Thymus (tissue), 14 donors: ENCODE measurements at places on chromosomes 6 and 20.

GRCh38 chr20:37296371-37296770, 6.9 kb downstream of the MANBAL start:
- no peak for DNase-seq

DNA sequence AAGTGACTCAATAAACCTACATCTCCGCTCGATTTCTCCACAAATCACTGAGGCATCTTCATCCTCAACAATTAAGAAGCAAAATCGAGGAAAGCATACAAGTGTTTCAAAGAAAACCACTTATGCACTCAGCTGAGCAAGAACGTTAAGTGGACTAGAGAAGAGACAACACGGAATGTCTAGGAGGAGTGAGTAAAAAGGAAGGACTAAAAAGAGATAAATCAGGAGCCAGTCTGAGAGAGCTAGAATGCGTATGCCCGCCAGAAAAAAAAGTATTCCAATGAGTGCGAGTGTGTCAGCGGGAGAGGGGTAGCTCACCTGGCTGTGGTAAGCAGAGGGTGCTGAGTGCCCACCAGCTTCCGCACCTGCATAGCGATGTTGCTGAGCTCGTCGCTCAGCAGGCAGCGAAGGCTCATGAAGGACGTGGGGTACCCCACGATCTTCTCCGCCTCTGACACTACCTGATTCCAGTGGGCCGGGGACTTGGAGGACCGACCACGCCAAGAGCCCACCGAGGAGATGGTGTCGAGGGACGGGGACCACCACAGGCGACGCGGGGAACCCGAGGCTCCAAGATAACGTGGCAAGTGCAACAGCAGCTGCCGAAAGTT, 587 bp downstream of the PDSS2 start:
- peak; percentile 80 for DNase-seq

- no peak for DNase-seq
These were observed 78.9 kb downstream of the CD40 start for GRCh38 chr20:46196990-46197389.

DNA sequence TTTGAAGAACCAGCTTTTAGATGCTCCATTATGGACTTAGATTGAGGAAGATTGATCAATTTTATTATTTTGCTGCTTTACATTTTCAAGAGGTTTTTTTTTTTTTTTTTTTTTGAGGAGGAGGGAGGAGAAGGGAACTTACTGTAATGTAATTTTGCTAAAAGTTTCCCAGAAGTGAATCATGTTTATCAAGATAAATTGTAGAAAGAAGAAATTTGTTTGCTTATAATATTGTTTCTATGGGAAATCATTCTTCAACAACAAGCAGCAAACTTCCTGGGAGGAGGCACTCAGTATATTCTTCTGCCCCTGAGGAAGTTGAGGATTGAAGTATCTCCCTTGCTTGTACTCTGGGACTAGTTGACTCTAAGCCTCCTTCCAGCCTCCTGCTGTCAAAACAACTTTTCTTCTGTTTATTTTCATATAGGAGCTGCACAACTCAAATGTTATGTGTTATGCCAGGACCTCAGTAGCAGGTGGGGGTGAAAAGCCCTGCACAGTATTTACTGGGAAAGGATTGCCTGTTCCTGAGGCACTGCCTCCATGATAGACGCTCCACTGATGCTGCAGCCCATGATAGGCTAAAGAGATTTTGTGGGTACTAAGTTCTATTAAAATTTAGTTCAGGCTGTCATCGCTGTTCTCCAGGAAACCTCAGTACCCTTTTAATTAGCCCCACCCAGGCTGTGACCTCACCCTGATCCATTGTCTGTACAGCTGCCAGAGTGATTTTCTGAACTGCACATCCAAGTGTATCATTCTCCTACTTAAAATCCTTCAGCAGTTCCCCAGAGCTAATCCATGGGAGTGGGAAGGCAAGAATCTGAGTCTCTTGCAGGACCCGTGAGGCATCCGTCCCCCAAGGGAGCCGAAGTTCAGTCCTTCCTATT, 51.9 kb downstream of the CARMIL1 start:
- DNase-seq: no peak

GRCh38 chr6:52420668-52421358, 671 bp downstream of the EFHC1 start:
- DNase-seq: no peak

- DNase-seq: no peak
These were observed 14.6 kb upstream of the STK35 start for GRCh38 chr20:2086980-2087377.

- DNase-seq: no peak
These were observed 97.0 kb downstream of the GCLC start for GRCh38 chr6:53447865-53448264.

DNA sequence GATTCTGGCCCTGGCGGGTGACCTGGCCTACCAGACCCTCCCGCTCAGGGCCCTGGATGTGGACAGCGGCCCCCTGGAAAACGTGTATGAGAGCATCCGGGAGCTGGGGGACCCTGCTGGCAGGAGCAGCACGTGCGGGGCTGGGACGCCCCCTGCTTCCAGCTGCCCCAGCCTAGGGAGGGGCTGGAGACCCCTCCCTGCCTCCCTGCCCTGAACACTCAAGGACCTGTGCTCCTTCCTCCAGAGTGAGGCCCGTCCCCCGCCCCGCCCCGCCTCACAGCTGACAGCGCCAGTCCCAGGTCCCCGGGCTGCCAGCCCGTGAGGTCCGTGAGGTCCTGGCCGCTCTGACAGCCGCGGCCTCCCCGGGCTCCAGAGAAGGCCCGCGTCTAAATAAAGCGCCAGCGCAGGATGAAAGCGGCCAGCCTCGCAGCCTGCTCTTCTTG, 868 bp upstream of the SLC2A4RG start:
- no peak for DNase-seq

GRCh38 chr20:61185181-61185580, 66.9 kb upstream of the CDH4 start:
- no peak for DNase-seq

DNA sequence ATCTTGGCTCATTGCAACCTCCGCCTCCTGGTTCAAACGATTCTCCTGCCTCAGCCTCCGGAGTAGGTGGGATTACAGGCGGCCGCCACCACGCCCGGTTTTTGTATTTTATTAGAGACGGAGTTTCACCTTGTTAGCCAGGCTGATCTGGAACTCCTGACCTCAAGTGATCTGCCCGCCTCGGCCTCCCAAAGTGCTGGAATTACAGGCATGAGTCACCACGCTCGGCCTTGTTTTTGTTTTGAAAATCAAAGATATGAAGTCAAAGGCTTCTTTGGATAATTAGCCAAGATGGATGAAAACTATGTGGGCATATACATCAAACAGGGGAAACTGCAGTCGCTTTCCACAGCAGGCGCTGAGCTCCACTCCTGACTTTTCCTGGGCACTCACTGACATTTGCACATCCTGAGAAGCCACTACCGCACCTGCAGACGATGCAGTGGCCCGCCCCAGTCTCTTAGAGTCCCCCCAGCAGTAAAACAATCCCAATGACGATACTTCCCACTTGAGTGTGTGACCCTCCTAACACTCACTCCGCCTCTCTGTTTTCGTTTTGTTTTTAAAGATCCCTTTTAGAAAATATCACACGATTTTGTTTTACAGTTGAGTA, 44.1 kb downstream of the GJA1 start:
- no peak for DNase-seq

DNA sequence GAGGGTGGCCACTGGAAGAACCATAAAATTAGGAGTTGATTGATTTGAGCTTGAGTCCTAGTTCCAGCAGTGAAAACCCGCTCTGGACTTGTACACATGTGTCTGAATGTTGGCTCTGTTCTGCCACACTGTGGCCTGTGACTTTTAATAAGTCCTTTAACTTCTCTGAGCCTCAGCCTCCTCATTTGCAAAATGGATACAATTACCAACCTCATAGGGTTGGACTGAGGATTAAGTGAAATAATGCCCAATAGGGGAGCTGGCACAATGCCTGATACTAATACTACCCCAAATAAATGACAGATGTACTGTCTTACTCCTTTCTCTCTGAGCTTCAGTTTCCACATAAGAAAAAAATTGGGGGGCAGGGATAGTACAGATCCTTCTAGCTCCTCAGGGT, 92.6 kb upstream of the RIPOR2 start:
- no peak for DNase-seq

GRCh38 chr20:64156136-64156885, 7.9 kb upstream of the MYT1 start:
- DNase-seq: no peak

DNA sequence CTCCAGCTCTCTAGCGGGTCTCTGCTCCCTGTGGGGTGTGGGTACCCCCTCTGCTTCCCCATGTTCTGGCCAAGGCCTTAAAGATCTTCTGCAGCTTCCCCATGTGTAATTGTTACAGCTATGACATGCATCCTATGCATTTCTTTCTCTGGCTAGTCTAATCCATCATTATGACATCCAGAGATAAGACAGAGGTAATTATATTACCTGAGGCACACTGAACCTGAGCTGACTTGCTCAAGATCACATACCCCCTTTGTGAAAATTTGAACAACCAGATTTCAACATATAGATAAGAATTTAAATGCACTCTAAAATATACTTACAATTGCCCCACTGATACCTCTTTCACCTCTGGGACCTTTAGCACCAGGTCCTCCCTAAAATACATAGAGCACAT, 102.4 kb downstream of the COL12A1 start:
- no peak for DNase-seq

- no peak for DNase-seq
These were observed 59.7 kb downstream of the GPX5 start for GRCh38 chr6:28585335-28585734.

DNA sequence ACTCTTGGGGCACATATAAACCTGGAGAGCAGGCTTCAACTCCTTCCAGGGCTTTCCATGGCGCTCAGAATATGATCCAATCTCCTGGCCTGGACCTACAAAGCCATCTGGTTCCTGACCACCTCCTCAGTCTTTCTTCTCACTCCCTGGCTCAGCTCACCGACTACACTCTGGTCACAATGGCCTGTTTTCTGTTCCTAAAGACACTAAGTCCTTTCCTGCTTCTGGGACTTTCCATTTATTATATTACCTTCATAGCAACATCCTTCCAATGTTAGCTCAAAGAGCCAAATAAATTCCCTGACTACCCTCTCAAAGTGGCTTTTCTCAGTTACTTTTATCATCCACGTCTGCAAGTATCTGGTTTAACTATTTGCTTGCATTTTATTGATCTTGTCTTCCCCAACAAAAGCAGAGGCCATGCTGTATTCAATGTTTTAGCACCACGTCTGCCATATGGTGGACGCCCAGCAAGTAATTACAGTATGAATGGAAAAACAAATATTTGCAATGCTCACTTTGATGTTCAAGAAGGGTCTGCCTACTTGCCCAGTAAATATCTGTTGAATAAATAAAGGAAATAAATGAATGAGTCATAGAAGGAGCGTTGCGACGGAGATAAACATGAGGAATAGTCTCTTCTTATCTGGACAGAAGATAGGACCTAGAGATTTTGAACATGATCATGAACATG, 328.4 kb downstream of the ESR1 start:
- DNase-seq: no peak

- DNase-seq: no peak
These were observed 123.0 kb upstream of the CEP162 start for GRCh38 chr6:84350397-84350796.
